Effector memory CD8-positive, alpha-beta T cell (primary cell): ENCODE measurements at places on chromosomes 5 and 9.

DNA sequence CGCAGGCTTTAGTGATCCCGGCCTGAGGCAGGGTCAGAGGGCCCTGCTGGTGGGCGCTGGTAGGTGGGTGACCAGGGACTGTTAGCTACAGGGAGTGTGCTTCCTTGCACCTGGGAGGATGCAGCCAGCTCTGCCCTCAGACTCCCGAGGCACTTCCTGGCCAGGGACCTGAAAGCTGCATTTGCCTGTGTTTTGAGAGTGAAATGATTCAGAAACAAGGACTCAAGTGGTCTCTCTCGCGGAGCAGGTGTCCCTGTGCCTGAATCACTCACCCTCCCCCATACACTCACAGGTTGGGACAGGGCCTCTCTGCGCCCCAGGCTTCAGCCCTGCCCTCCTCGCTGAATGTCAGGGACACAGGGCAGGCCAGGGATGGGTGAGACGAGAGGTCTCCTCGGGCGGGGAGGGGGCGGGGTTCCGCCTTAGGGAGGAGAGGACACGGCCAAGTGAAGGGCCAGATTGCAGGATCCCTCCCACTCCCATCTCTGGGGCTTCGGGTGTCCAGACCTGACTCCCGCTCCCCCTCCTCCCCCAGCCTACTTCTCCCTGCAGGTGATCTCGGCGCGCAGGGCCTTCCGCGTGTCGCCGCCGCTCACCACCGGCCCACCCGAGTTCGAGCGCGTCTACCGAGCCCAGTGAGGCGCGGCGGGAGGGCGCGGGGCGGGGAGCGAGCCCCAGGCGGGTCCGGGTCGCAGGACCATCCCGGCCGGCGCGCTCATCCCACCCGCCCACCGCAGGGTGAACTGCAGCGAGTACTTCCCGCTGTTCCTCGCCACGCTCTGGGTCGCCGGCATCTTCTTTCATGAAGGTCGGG, 1.5 kb downstream of the LTC4S start:
- no peak for DNase-seq

- DNase-seq: no peak
Measured at GRCh38 chr5:74367241-74367733, 273.2 kb downstream of the ENC1 start.

GRCh38 chr5:102792705-102793104, 37.6 kb downstream of the PAM start:
- no peak for DNase-seq

- DNase-seq: no peak
Measured at GRCh38 chr5:126531543-126532120, 63.4 kb downstream of the ALDH7A1 start.

- DNase-seq: no peak
Measured at GRCh38 chr5:151758141-151758429, 346 bp downstream of the ATOX1 start.

- DNase-seq: no peak
Measured at GRCh38 chr5:126681970-126682369, 81.2 kb downstream of the PHAX start.

DNA sequence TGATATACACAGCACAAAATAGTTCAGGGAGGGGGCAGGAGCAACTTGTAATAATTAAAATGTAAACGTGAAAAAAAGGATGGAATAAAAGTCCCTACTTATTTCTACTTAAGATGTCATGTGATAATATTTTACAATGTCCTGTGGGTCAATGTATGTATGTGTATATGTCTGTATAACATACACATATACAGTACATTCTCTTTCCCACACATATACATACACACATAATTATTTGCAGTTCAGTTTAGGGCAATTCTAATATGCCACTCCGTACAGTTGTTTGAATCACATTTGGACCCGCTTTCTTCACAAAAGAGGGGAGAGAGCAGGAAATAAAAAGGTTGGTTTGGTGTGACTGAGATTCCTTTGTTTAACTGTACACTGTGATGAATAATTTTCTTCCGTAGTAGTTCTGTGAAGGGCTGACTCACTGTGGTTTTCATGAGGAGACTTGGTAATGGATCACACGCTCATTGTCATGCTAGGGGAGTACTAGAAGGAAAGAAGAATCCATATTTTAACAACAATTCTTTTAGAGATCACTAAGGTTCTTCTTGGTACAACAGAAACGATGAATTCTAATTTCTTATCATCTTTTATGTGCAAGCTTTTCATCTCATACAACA, 26.2 kb upstream of the ACOT12 start:
- no peak for DNase-seq

DNA sequence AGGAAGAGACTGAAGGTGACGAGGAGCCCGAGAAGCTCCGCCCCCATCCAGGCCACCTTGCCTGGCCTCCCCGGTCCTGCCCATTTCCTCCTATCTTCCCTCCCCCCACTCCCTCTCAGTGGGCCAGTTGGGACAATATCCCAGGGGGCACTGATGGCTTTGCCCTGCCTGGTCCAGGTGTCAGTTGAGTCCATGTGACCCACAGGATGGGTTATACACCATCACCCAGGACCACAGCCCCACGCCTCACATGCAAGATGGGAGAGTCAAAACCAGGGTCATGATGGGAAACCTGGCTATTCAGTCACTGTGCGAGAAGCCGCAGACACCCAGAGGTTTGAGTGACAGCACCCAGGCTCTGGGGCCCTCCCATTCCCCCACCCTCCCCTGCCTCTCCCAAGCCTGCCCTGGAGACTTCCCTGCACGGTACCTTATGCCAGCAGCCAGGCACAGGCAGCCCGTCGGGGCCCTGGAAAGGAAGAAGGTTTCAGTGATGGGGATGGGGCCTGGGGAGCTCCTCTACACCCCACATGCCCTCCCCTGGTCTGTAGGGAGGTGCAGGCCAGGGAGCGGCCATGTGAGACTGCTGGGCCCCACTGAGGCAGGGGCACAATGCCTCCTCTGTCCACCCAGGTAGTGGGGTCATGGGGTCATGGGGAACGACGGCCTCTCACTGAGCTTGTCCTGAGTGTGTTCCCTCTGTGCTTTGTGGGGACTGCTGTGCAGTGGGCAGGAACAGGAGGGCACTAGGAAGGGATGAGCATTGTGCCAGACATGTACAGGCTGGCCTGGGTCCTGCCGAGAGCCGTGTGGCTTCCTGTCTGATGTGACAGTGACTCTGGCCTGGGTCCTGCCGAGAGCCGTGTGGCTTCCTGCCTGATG, 6.3 kb upstream of the PHYKPL start:
- peak; percentile 40 for DNase-seq
